ENCODE measurements at places on chromosomes 6 and 20. TPM values are rescaled to one million over a fixed set of nuclear protein-coding genes. Genes with fewer than 3 reads are reported as not detected.

Gene NOL7
- 48.5 TPM for total RNA-seq

Gene HCRTR2
- total RNA-seq = not detected

Gene RAET1E
- total RNA-seq = 1.4 TPM

Gene DTD1
- 64.4 TPM for total RNA-seq

Gene RHAG
- not detected for total RNA-seq

Gene GTSF1L
- total RNA-seq = not detected

Gene PRKN
- total RNA-seq = 4.0 TPM

Gene HLA-DMA
- 4.6 TPM for total RNA-seq

Gene KCNK16
- not detected for total RNA-seq

Gene CALHM4
- not detected for total RNA-seq

Gene GPX5
- not detected for total RNA-seq

Gene EDN3
- not detected for total RNA-seq

Gene GSTA4
- 43.6 TPM for total RNA-seq

Gene ZFP57
- 2.8 TPM for total RNA-seq

Gene FLRT3
- 1.6 TPM for total RNA-seq

Gene NTSR1
- under 0.01 TPM for total RNA-seq

Gene SCRT2
- not detected for total RNA-seq

Gene CYP39A1
- 2.2 TPM for total RNA-seq

Gene C4A
- total RNA-seq = 13.6 TPM
